Activated CD8-positive, alpha-beta T cell treated with anti-CD3 and anti-CD28 coated beads for 36 hours (primary cell): ENCODE measurements at places on chromosomes 5 and 9. TPM values are rescaled to one million over a fixed set of nuclear protein-coding genes. Genes with fewer than 3 reads are reported as not detected.
A peak's percentile ranks its signal among the peaks of the same experiment; 100 is the strongest.

DNA sequence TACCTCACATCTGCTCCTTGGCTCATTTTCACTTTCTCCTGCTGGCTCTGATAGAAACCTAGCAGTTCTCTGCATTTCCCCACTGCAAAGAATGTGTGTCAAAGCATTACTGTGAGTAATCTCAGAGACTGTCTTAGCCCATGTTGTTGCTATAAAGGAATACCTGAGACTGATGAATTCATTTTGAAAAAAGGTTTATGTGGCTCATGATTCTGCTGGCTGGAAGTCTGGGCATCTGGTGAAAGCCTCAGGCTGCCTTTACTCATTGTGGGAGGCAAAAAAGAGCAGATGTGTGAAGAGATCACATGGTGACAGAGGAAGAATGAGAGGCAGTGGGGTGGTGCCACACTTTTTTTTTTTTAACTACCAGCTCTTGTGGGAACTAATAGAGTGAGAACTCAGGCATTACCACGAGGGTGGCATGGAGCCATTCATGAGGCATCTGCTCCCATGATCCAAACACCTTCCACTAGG is 191.6 kb upstream of the CTNND2 start:
- no peak for DNase-seq

The SHOC1 gene
- not detected for total RNA-seq

The STOM gene
- total RNA-seq = 32.5 TPM

GRCh38 chr9:124210697-124211096 is 47.1 kb upstream of the NEK6 start:
- DNase-seq = peak; percentile 80

DNA sequence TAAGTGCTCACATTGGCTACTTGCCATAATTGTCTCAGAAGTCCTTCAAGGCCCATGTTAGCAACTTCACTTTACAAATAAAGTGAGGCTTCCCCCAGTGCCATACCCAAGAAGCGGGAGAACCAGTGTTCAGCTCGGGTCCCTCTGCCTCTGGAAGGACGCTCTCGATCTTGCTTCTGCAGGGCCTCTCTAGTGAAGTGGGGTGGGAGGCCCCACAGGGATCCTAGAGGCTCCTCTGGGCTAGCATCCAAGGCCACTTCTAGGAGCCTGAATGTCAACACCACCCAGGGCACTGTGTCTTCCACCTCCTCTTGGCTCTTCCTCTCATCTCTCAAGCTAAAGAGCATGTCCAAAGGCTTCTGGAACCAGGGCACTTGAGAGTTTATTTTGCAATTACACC is 282.5 kb downstream of the GADD45G start:
- DNase-seq = no peak

DNA sequence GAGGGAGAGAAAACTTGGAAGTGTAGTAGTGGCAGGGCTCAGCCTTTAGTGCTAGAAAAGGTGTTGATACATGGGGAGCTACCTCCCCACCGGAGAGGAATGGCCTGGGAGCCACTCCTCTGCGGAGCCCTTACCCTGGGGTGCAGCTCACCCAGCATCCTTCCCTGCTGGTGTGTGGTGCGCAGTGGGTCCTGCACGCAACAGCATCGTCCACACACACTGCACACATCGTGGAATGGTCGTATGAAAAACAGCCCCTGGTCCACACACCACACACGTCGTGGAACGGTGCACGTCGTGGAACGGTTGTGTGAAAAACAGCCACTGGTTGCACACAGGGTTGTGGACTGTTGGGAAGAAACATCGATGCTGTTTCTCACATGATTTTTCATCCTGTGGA is 16.1 kb upstream of the AHRR start:
- DNase-seq = no peak

The TERT gene
- total RNA-seq = 12.5 TPM

The FYB1 gene
- total RNA-seq = 83.0 TPM

DNA sequence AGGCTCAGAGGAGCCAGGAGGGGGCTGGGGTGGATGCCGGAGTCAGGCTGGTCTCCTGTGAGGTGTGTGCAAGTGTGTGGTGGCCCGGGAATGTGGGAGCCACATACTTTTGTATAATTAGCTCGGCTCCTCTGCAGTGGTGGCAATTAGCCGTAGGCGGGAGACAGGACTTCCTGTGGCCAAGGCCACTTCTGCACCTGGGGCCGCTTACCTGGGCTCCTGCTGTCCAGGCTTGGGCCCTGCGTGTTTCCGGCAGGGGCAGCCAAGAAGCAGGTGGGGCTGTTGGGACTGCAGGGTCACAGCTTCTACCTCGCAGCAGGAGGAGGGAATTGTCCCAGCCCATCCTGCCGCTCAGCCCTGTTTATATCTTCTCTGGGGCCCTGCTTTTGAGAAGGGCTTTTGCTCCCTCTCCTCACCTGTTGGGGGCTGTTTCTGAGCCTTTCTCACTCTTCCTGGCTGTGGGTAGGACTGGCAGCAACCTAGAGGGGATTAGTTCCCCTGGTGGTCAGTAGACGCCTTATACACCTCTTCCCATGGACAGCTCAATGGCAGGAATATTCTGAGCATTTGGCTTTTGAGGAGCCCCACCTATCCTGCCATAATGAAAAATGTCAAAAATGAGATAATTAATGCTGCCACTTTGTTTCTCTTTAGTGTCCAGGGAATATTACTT is 145.4 kb upstream of the PITX1 start:
- no peak for DNase-seq

The C5orf46 gene
- total RNA-seq = not detected

GRCh38 chr5:165349735-165350134 is 1844.3 kb downstream of the MAT2B start:
- no peak for DNase-seq

- DNase-seq = no peak
Measured at GRCh38 chr5:103847060-103847459, 284.5 kb upstream of the NUDT12 start.

DNA sequence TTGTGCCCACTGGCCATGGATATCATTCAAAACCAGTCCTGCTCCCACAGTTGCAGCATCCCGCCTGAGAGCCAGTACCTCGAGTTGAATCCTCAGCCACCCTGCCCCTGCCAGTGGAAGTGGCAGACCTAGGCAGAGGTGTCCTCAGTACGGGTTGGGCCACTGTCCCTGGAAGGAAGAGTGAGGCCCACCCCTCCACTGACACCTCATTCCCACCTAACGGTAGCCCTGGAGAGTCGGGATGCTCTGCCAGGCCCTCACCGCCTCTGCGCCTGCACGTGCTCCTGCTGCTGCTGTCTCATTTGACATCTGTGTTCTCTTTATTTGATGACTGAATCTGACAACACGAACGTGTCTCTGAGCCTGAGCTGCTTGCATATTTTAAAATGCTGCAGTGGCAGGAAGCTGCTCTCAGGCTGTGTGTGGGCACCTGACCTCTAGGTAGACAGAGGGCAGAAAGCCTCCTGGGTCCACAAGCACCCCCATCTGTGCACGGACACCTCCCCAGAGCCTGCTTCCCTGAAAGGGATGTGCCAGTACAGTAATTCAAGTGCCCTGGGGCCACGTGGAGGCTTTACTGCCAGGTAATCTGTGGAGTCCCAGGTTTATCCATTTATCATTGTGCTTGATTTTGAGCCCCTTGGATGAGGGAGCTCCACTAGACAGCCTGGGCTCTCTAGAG is 194.7 kb downstream of the CACNA1B start:
- no peak for DNase-seq

- DNase-seq = no peak
Measured at GRCh38 chr9:109297899-109298298, 23.0 kb downstream of the EPB41L4B start.

DNA sequence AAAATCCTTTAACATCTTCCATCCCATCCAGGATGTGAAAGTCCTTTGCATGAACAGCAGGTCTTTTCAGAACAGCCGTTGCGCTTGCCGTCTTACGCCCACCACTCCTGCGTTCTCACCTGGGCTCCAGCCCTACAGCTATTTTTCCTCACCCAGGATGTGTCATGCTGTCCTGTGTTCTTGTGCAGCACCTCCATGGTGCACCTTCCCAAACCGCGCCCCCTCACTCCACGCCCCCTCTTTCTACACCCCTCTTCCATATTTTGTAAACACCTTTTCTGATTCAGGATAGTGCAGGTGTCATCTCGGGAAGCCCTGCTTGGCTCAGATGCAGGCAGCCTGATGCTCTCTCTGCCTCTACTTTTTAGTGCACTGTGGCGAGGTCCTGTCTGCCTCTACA is 18.4 kb downstream of the CAMK4 start:
- peak; percentile 43 for DNase-seq

- DNase-seq = no peak
Measured at GRCh38 chr5:28344836-28345433, 1306.5 kb upstream of the CDH9 start.

The CCNI2 gene
- 10.0 TPM for total RNA-seq

DNA sequence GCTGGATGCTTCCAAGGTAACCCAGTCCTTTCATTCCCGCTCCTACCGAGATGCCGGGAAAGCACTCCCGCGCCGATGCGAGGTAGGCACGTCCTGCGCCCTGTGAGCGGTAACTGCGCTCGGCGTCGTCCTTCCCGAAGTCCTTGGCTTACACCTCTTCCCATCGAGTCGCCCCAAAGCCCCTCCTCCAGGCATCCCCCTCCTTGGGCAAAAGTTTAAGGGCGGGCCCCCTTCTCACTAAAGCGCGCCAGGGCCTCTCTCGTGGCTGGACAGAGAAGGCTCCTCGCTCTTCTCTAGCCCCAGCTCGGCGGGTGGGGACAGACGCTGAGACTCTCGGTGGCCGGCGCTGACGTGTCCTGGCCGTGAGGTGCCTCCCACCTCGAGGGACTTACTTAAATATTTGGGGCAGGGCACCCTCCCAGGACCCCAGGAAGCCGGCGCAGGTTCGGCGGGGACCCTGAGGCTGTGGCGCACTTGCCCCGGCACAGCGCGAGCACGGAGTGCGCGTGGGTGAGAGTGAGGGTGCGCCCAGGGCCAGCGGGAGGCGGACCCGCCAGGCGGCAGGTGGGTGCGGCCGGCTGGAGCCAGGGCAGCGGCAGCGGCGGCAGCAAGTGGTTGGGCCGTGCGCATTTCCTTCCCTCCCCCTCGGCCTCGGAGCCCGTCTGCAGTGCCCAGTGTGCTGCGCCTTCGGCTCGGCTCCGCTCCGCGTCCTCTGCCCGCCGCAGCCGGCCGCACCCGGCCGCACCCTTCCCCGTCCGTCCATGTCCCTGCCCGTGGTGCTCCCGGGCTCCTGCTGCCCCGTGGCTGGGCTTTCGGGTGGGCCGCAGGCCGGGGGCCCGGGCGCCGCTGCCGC is at the start of gene ENTREP1:
Gene ENTREP1 (plus strand): TSS at position 667 of the 853 bp plus-strand sequence. CDS start 95 bp downstream, at position 762.
- peak; percentile 4 for DNase-seq

DNA sequence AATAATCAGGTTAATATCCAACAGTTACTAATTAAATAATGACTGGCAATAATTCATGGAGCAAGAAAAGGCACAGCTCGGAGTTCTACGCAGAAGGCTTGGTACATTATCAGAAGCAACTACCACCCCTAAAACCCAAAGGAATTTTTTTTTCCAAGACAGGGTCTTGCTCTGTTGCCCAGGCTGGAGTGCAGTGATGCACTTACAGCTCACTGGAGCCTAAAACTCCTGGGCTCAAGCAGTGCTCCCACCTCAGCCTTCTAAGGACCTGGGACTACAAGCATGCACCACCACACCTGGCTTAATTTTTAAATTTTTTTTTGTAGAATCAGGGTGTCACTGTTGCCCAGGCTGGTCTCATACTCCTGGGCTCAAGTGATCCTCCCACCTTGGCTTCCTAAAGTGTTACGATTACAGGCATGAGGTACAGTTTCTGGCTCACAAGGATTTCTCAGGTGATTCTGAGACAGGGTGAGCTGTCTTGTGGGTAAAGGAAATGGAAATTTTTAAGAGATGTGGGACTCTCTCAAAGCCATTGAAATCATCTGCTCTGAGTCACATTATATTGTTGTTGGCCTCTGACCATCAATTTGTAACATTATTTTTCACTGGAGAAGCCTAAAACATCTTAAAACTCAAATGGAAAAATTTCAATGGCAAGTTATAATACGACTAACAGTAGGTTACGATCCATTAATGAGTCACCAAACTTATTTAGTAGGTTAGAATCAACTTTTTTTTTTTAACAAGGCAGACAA is 19.7 kb upstream of the HSDL2 start:
- no peak for DNase-seq

DNA sequence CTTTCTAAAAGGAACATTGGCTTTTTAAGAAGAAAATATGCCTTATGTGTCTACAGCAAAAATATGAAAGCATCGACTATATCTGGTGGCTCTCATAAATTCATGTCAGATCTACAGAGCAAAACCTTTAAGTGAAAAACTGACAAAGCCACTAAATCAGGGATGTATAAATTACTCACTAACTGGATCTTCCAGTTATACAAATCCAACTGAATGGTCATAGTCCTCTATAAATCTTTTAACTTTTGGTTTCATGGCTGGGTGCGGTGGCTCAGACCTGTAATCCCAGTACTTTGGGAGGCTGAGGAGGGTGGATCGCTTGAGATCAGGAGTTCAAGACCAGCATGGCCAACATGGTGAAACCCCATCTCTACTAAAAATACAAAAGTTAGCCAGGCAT is 29.2 kb upstream of the GZMA start:
- DNase-seq = no peak

The FGF10 gene
- total RNA-seq = not detected

GRCh38 chr5:119435436-119436132 is 16.7 kb upstream of the HSD17B4 start:
- DNase-seq = peak; percentile 89

DNA sequence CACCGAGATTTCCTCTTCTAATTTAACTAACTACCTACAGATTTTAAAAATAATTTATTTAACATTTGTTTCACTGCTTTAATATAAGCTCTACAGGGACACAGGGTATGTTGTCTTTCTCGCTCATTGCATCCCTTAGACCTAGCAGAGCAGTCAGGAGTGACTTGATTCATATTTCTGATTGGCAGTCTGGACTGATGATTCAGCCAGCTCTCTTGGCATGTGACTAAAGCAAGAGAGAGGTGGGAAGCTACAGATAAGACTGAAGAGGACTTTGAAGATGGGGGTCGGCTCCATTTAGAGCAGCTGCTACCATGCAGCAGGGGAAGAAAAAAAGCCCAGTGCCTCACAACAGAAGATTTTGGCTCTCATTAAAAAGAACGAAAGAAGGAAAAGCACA is 173.4 kb upstream of the STK32A start:
- DNase-seq = no peak

DNA sequence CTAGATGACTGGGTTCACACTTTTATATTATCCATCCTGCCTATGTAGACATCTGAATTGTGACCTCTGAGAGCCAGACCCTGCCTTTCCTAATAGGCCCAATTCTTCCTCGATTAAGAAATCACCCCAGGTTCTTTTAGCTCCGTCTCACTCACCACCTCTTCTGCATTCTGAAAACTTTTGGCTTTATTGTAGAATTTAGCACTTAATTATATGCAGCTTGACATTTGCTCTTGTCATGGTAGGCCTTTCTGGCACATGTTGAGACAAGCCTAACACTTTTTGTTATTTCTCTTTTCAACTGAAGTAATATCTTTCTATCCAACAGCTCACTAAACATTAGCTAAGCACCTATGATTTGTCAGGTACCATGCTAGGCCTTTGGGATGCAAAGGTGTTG is 163.3 kb downstream of the INSYN2B start:
- no peak for DNase-seq
